ENCODE measurements at places on chromosomes 12 and 14.
A peak's percentile ranks its signal among the peaks of the same experiment; 100 is the strongest.

- DNase-seq = no peak
These were observed 477.5 kb upstream of the GARIN6 start for GRCh38 chr12:99170037-99170436.

DNA sequence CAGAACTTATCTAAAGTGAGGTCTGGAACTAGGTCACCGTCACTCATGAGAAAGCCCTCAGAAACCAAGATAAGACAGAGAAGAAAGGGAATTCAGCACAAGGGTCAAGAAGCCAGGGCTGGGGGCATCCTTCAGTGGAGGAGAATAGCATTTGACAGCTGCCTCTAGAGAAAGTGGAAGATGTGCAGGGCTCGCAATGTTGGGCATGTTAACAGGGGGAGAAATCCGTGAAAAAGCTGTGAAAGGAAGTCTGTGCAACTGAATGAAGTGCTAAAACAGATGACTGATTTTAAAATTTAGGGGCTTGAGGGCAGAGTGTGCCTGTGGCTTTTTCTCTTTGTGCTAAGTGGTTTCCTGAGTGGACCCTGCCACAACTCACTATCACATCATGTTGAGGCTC lies 97.7 kb upstream of the IFNG-AS1 start:
- DNase-seq = no peak

DNA sequence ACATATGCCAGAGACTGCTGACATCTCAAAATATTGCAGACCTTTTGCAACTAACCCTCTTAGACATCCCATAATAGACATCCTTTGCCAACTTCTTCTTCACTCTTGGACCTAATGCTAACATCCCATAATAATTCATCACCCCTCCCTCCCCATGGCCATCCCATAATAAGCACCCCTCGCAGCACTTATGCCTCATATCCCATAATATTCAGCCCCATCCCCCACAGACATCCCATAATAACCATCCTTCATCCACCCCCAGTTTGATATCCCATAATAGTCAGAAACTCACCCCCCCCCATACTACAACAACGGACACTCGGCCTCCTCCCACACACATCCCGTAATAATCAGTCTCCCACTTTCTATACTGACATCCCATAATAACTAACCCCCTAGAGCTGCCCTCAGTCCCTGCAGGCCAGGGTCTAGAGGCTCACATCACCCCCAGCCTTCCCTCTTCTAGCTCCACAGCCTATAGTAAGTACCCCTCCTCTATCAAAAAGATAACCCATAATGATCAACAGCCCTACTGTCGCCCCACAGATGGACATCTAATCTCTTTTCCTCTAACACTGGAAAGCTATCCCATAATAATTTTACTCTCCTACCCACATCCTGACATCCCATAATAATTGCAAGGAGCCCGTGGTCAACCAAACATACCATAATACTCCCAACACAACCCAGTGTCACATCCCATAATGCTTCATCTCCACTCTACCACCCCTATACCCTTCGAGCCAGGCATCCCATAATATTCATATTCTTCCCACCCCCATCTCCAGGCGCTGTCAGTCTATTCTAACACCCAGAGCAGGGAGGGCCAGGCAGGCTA lies 792 bp upstream of the CHD4 start:
- peak; percentile 82 for DNase-seq

GRCh38 chr12:93785249-93786010 lies 108.3 kb downstream of the CRADD start:
- peak; percentile 48 for DNase-seq

DNA sequence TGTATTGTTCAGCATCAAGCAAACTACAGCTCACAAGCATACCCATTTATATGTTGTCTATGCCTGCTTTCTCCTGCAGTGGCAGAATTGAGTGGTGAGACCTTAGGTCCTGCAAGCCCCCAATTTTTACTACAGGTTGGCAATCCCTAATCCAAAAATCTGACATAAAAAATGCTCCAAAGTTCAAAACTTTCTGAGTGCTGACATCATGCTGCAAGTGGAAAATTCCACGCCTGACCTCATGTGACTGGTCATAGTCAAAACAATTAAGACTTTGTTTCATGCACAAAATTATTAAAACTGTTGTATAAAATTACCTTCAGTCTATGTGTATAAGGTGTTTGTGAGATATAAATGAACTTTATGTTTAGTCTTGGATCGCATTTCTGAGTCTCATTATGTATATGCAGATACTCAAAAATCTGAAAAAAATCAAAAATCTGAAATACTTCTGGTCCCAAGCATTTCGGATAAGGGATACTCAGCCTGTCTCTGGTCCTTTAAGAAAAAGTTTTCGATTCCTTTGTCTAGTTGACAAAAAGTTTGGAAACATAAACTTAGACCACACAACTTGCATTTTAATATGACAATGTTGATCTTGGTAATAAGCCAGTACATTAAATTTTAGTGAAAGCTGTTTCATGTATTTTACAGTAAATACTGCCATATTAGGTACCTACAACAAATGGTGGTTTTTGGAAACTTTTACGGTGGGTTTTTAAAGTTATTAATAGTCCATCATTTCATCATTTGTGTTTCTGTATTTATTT lies 81.5 kb downstream of the AEBP2 start:
- DNase-seq = no peak

- no peak for DNase-seq
These were observed 84.1 kb downstream of the FGD4 start for GRCh38 chr12:32483499-32483898.

GRCh38 chr12:2691345-2692071 lies 103.3 kb upstream of the FKBP4 start:
- DNase-seq = peak; percentile 19

- no peak for DNase-seq
These were observed 172.4 kb upstream of the PWP1 start for GRCh38 chr12:107513184-107513583.

- no peak for DNase-seq
These were observed 58.5 kb upstream of the OSBPL8 start for GRCh38 chr12:76618031-76618430.

- DNase-seq = no peak
These were observed 2.6 kb downstream of the RPS29 start for GRCh38 chr14:49583629-49584028.

- peak; percentile 67 for DNase-seq
These were observed 22.4 kb downstream of the SLC7A8 start for GRCh38 chr14:23160924-23161522.

GRCh38 chr14:102900631-102901571 lies 21.6 kb upstream of the AMN start:
- DNase-seq = no peak

- DNase-seq = peak; percentile 89
These were observed 12.2 kb downstream of the AGAP2 start for GRCh38 chr12:57726151-57726883.

- no peak for DNase-seq
These were observed 240.8 kb upstream of the TMPO start for GRCh38 chr12:98274430-98275130.

- DNase-seq = no peak
These were observed 440.9 kb downstream of the LRFN5 start for GRCh38 chr14:42047421-42048055.

DNA sequence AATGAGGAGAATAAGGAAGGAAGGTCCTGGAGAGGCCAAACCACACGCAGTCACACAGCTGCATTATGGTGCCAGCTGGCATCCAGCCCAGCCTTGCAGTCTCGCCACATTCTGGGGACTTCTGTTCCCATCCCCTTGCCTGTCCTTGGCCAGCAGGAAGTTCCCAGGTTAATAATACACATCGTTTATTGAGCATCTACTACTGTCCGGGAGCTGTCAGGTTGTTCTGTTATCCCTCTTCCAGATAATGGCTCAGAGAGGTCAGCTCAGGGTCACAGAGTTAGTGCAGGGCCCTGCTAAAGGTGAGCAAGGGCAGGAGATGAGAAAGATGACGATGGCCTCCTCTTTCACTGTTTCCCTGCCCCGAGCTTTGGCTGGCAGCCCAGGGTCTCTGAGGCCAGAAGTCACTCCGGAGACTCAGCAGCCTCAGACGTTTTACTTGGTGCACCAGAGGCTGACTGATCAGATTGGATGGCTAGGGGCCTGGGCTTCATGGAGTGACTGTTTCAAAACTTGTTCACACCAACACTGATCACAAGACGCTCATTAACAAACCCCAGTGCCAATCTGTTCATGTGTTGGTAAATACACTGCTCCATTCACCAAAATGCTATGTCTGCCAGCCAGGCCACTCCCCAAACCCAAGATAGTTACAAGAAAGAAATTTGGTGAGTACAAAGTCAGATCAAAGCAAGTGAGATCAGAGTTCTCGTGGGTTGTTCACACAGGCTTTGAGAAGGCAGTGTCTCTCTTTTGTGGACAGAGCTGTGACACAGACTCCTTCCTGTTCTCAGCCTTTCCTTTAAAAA lies 79.2 kb downstream of the B4GALNT3 start:
- peak; percentile 17 for DNase-seq

GRCh38 chr12:78767264-78767981 lies 97.2 kb upstream of the SYT1 start:
- no peak for DNase-seq

- no peak for DNase-seq
These were observed 42.9 kb upstream of the VRK1 start for GRCh38 chr14:96754162-96754844.

DNA sequence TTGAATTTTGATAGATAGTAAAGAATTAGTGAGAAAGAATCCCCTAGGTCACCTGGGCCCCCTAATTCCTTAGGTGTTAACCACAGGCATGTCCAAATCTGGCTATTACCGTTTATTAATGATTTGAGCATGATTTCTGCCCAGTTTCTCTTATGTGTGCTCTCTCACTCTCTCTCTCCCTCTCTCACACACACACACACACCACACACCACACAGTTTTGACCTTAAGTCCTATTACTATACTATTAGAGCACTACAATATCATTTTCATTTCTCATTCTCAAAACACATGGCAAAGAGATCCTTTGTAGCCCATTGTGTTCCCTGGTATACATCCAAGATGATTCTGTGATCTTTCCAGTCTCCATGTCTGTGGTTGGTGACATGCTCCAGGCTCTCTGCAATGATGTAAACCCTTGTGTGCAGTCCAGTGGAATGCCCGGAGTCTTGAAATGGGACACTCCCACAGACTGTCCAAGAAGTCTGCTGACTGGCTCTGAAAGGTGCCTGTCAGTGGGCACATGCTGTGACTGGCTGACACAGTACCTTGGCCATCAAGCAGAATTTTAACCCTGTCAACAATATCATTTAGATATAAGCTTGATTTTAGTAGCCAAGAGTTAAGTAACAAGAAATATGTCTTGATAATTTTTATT lies 96.2 kb downstream of the FIGNL2 start:
- peak; percentile 41 for DNase-seq

DNA sequence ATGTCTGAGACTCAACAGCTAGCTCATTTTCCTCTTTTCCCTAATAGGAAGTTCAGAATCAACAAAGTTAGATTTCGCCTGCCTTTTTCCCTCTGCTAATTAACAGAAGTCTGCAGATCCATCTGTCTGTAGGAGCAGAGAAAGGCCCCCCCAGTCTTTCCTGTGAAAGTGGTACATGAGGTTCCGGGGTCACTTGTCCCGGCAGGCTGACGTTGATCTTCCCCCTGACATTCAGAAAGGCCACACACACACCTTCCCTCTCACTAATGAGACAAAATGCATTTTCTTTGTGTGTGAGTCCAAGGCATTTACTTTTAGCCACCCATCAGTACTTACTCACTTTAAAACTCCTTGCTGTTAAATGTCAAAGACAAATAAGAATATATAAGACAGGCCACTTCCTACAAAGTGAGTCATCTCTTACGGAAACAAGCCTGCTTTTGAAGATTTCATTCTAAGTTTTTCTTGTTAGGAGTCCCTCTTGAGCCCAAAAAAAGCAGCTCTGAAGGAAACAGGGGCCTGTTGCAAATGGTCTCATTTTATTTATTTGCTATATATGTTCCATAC lies 138.7 kb downstream of the TTC7B start:
- no peak for DNase-seq

- DNase-seq = no peak
These were observed 252.7 kb downstream of the LRFN5 start for GRCh38 chr14:41859336-41859735.

- no peak for DNase-seq
These were observed 307.2 kb downstream of the CACNA1C start for GRCh38 chr12:2359725-2360629.

- no peak for DNase-seq
These were observed 84.2 kb upstream of the TMEM263 start for GRCh38 chr12:106871477-106871876.

DNA sequence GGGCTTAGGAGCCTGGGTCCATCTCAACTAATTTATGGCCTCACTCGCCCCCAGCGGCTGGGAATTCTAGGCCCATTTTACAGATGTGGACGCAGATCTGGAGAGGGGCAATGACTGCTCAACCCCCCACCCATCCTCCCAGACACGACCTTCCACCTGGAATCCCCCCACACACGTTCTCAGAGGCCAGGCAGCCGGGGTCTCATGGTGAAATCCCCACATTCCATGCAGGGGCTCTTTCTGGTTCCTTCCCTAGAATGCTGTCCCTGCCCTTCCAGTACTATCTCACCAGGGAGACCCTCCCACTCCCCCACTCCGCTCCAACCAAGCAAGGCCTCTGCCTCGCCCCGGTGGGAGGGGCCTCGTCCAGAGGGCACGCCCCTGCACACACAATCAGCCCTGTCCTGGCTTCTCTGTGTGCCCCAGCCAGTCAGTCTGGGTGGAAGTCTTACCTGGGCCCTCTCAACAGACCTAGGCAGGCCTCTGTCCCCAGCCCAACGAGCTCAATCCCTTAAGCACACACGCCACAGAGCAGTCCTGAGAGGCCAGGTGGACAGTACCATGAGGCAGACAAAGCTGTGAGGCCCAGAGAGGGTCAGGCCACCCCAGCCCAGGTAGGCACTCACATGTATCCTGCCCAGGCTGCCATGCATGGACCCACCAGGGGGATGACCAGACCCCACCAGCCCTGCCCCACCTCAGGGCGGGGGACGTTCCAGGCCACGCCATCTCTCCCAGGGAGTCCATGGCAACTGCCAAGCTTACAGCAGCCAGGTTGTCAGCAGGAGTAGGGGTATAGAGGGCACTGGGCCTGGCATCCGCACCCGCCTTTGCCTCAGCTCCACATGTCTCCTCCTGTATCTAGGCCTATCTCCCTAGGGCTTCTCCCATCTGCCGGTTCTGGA lies 1.3 kb upstream of the ANKRD9 start:
- DNase-seq = peak; percentile 63

DNA sequence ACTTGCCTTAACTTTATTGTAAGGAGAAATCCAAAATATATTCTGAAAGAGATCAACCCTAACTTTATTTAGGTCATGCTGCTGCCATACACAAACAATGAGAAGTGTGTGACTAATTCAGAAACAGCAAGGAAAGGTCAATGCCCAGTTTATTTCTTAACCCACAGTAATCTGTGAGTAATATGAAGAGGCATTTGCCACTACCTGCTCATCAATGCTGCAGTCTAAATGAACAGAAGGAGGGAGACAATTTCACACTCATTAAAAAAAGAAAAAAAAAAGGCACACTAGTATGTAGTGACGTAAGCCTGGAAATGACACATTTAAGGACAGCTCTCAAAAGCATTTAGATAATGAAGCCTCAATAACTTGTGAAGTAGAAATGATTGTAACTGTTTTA lies 90.5 kb upstream of the FOXN3 start:
- DNase-seq = no peak

GRCh38 chr12:93006471-93007208 lies 77.5 kb upstream of the EEA1 start:
- DNase-seq = no peak

GRCh38 chr14:21038441-21039422 lies 3.4 kb upstream of the RNASE7 start:
- peak; percentile 88 for DNase-seq

GRCh38 chr12:110780448-110780847 lies 37.8 kb upstream of the PPP1CC start:
- DNase-seq = no peak

Data from left lung (tissue), 14 donors.